Hematopoietic multipotent progenitor cell treated with erythropoietin and hydrocortisone succinate and interleukin-3 and kit ligand, for 8 days (in vitro differentiated cells): ENCODE measurements at places on chromosomes 3 and 15.

GRCh38 chr3:30186741-30187219 lies 419.6 kb upstream of the TGFBR2 start:
- DNase-seq, result no peak

DNA sequence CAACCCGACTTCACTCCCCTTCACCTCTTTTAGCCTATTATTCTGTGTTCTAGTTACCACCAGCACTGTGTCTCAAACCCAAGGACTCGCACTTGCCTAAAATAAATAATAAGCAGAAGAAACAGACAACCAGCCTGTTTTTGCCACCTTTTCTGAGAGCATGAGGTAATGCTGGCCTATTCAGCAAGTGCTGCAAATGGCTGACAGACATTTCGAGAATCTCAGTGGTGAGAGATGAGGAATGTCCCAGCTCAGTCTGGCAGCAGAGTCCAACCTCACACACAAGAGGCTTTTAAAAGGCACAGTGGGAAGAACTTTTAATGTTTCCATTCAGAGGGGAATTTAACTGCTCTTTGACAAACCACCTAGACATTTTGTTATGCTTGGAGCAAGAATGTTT lies 143.3 kb upstream of the GMNC start:
- DNase-seq, result no peak

DNA sequence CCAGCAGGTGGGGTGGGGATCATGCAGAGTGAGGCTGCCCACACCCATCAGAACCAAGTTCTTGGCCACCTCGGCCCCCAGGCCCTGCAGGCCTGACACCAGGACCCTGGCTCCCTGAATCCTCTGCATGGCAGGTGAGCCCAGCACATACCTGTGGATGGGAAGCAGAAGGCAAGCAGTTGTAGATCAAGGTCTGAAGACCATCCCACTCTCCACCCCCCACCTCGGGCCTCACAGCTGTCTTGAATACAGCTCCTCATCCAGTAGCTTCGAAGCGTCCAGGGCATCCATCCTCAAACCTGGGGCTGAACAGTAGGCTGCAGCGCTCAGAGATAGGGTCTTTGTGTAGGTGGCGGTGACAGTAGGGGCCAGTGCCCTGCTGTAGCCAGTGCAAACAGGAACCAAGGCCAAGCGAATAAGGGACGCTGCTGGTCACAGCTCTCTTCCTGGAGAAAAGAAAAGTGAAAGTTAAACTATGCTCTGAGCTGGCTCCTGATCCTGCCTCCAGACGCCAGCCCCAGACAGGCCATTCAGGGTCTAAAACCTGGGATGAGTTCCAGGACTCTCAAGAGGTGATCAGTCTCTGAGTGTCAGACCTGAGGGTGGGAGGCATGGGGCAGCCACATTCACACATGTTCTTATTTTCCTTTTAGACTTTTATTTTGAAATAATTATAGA lies at the start of gene UBA7:
TSS of gene UBA7 (minus strand) at position 457 of the 678 bp plus-strand sequence. CDS start at position 291, 166 bp downstream.
- DNase-seq, result peak; percentile 67

- DNase-seq, result peak; percentile 45
Measured at GRCh38 chr3:98612587-98612986, 19.2 kb upstream of the CPOX start.

DNA sequence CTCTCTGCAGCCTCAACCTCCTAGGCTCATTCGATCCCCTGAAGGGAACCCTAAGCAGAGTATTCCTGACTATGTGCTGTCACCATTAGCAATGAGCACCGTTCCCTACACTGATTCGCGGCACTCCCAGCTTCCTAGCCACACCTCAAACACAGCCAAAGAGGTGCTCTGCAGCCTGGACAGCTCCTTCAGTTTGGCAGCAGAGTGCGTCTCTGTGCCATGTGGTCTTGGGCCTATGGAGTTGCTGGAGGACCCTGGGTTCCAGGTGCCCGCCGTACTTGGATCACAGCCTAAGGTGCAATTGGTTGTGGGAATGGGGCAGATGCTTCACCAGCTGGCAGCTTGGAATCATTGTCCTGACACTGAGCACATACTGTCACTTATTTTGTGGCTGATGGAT lies 17.3 kb upstream of the IL12A start:
- no peak for DNase-seq

DNA sequence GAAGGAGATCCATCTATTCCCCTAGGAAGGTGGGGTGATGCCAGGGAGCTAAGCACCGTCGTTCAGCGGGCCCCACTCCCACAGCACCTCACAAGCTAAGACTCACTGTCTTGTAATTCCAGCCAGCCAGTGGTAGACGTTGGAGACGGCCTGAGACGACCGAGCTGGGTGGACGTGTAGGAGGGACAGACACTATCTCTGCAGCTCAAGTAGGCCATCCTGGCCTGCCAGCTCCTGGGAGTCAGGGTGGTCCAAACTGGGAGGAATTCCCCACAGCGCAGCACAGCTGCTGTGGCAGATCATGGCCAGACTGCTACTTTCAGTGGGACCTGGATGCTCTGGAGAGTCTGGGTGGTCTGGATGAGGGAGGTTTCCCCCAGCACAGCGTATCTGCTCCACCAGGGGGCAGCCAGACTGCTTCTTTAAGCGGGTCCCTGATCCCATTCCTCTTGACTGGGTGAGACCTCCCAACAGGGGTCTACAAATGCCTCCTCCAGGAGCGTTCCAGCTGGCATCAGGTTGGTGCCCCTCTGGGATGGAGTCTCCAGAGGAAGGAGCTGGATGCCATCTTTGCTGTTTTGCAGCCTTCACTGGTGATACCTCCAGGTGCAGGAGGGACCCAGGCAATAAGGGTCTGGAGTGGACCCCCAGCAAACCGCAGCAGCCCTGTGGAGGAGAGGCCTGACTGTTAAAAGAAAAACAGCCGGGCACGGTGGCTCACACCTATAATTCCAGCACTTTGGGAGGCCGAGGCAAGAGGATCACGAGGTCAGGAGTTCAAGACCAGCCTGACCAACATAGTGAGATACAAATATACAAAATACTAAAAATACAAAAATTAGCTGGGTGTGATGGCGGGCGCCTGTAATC lies 27.6 kb downstream of the GNB5 start:
- DNase-seq, result no peak

DNA sequence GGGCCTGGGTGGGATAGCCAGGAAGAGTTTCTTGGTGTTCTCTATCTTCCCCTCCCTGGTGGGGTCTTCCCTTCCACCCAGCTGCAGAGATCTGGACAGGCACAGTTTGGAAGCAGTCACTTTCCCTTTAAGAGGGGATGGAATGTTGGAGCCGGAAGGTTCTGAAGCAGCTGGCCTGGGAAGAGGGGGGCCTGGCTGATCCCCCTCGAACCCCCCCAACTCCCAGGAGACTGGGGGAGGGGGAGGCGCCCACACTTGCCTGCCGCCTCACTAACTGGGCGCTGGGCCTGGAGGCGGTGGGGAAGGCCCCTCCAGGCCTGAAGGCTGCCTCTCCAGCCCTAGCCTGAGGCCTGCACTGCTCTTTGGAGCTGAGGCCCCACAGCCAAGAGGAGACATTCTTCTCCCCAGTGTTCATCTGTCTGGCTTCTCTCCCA lies 1.4 kb downstream of the DVL3 start:
- DNase-seq, result no peak

- peak; percentile 100 for DNase-seq
Measured at GRCh38 chr3:150733373-150733935, 29.5 kb downstream of the SIAH2 start.

DNA sequence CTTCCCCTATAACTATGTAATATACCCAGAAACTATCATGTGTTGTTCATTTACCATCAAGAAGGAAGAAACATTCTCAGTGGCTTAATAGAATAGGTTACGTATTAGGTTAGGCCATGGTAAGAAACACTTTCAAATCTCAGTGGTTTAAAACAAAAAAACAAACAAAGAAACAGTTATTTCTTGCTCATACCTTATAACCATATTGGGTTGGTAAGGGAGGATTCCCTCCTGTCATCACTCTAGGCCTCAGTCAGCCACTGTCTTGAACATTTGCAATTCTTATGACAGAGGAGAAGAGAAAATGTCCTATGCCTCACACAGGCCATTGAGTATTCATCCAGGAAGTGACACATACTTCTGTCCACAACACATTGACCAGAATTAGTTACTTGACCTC lies 727.7 kb upstream of the NECTIN3 start:
- no peak for DNase-seq

- DNase-seq, result no peak
Measured at GRCh38 chr3:71217640-71218222, 365.8 kb downstream of the FOXP1 start.

DNA sequence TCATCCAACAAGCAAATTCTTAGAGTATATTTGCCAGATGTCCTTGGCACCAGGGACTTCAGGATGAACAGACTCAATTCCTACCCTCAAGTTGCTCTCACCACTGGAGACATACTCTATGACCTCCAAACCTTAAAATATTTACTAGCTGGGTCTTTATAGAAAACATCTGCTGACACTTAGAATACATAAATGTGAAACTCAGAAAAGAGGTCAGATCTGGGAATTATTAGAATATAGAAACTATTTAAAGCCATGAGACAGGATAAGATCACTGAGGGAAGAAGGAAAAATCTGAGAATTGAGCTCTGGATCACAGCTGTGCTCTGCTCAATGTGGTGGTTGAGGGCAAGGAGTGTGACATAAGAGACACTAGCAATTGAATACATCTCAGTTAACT lies 695.4 kb upstream of the UBE2E2 start:
- DNase-seq, result no peak

DNA sequence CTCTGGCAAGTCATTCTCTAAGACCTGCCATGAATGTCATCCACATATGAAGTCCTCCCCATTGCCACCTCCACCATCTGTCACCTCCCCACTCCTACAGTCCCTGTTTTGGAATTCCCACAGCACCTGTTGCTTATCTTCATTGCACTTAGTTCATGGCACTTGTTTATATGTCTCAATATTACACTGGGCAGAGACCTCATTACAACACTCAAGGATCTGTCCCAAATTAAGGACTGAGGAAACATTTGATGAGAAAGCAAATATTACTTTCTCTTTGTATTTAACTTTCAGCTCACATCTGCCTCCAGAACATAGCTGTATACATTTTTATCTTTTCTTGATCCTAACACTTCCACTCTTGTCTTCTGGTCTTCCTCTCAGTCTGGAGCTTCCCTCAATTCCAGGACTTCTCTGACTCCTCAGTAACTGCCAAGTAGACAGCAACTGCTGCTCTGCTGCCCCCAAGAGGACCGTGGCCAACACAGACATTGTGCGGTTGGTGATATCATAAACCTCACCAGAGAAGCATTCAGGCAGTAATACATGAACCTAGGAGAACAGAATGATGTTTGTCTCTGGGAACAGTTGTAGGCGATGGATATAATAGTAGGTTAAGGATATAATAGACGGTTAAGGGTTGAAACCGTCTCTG lies 45.0 kb upstream of the FGF12 start:
- DNase-seq, result no peak

DNA sequence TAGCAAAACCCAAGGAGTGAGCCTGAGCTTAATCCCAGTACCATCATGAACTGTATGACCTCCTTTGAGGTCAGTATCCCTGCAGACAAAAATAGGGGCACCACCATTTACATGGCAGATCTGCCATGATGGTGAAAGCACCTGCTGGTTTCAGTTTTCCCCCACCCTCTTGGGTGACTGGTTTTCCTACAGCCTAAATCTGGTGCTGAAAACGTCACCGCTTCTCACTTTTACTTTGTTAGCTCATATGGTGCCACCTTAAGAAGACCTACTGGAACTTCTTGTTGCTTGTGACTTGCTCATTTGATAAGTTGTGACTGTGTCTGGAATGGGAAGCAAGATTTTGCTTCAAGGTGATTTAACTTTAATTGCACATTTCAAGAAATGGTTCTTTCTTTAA lies 5.1 kb downstream of the PPP1R2 start:
- DNase-seq, result no peak

DNA sequence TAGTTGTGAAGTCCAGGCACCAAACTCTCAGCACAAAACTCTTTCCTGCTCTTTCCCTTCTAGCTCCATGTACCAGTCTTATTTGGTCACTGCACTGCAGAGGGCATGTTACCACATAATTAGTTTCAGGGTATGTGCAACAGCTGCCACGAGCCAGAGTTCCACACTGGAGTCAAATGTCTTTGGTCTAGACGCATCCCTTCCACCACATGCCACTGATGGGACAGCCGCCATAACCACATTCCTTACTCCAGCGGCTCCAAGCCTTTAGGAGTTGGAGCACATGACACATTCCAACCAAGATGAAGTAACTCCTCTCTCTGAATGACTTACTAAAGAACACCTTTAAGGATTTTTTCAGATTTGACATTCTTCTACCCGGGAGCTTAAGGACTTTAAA lies 153.4 kb downstream of the ERC2 start:
- no peak for DNase-seq
